ENCODE measurements at places on chromosomes 13 and 19.

- DNase-seq: peak; percentile 56
Observed at GRCh38 chr19:7916103-7916954, 1.7 kb downstream of the TGFBR3L start.

- DNase-seq: no peak
Observed at GRCh38 chr19:10195199-10195519, 406 bp upstream of the DNMT1 start.

DNA sequence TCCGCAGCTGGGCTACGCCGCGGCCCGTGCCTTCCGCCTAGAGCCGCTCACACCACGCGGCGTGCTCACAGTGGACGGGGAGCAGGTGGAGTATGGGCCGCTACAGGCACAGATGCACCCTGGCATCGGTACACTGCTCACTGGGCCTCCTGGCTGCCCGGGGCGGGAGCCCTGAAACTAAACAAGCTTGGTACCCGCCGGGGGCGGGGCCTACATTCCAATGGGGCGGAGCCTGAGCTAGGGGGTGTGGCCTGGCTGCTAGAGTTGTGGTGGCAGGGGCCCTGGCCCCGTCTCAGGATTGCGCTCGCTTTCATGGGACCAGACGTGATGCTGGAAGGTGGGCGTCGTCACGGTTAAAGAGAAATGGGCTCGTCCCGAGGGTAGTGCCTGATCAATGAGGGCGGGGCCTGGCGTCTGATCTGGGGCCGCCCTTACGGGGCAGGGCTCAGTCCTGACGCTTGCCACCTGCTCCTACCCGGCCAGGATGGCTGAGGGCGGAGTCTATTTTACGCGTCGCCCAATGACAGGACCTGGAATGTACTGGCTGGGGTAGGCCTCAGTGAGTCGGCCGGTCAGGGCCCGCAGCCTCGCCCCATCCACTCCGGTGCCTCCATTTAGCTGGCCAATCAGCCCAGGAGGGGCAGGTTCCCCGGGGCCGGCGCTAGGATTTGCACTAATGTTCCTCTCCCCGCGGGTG is 7.4 kb downstream of the DBP start:
- DNase-seq: no peak

DNA sequence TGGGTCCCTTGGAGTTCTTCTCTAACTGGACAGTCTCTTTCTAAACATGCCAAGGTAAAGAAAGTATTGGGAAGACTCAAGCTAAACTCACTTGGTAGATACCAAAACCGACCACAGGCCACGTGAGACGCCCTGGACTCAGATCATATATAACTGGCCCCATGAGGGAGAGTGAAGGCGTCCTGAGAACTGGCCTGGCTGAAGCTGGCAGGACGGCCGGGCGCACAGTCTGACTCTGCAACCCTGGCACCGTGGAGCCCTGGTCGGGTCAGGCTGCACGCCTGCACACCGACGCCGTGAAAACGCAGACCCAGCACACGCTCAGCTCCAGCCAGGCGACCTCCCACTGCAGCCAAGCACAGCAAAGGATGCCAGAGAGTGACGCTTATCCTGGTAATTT is 122.5 kb upstream of the SPACA7 start:
- no peak for DNase-seq

GRCh38 chr19:54694648-54695047 is 29.6 kb upstream of the KIR3DL3 start:
- DNase-seq: no peak

GRCh38 chr19:31257426-31258130 is 91.7 kb downstream of the TSHZ3 start:
- DNase-seq: no peak

- DNase-seq: no peak
Observed at GRCh38 chr19:49515767-49516166, 3.3 kb downstream of the FCGRT start.

- peak; percentile 64 for DNase-seq
Observed at GRCh38 chr19:48970923-48971395, 5.8 kb downstream of the FTL start.

DNA sequence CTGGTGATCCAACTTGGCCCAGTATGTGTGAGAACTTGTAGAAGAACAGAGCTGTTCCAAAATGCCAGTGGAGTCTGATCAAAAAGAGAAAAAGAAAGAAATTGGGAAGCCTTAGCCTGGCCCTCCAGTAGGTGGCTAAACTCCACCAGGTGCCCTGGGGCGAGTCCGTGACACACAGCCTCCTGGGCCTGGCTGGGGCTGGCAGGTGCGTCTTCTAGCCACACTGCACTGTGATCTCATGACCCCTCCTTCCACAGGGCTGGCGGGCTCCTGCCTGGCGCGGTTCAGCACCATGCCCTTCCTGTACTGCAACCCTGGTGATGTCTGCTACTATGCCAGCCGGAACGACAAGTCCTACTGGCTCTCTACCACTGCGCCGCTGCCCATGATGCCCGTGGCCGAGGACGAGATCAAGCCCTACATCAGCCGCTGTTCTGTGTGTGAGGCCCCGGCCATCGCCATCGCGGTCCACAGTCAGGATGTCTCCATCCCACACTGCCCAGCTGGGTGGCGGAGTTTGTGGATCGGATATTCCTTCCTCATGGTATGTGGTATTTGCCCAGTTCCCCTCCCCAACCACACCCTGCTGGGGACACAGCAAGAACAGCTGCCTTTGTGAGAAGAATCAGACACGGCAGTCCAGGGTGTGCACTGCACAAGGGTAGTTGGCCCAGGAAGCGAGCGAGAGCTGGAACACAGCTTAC is 53.7 kb downstream of the RAB20 start:
- no peak for DNase-seq

- DNase-seq: no peak
Observed at GRCh38 chr19:49679771-49680413, 2.8 kb downstream of the PRMT1 start.

- DNase-seq: no peak
Observed at GRCh38 chr19:46296722-46297461, at the start of gene HIF3A. Gene HIF3A, plus strand, starts transcription at chr19:46297042. Its CDS starts 35 bp downstream, at chr19:46297077.

DNA sequence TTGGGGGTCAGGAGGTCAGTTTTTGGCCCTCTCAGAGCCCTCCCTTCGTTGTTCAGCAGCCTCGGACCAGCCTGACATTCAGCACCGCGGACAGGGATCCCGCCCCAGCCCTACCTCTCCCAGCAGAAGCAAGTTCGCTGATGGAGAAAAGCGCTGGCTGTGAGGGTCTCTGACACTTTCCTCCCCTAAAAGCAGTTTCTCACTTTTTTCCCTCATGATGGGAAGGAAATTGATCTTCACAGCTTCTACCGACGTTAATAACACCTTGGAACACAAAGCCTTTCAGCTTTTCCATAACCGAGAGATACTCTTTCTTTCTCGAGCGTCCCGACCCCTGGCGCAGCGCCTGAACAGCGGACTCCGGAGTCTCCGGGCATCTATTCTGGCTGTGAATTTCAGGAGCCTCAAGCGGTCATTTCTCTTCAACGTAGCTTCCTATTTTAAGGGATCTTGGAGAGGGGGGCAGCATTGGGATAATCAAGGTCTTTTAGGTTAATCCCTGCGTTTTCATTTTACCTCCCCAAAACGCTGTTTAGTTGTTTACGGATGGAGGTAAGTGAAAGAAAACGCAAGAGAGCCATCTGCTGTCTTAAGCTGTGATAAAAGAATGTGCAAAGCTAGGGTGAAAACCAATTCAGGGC is 467.2 kb downstream of the ITGBL1 start:
- no peak for DNase-seq

DNA sequence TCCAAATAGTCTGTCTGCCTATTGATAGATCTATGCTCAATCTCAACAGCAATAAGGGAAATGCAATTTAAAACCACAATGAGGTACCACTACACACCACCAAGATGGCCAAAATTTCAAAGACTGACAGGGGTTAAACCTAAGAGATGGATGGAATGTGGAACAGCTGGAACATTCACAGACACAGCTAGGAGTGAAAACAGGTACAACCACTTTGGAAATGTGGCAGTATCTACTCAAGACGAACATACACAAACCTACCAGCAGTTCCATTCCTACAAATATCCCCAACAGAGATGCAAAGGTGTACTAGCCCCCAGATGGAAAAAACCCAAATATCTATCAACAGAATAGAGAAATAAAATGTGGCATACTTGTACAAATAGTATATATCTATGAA is 86.4 kb downstream of the TSC22D1 start:
- DNase-seq: no peak

- DNase-seq: no peak
Observed at GRCh38 chr19:14168259-14168972, 32.0 kb upstream of the ASF1B start.

DNA sequence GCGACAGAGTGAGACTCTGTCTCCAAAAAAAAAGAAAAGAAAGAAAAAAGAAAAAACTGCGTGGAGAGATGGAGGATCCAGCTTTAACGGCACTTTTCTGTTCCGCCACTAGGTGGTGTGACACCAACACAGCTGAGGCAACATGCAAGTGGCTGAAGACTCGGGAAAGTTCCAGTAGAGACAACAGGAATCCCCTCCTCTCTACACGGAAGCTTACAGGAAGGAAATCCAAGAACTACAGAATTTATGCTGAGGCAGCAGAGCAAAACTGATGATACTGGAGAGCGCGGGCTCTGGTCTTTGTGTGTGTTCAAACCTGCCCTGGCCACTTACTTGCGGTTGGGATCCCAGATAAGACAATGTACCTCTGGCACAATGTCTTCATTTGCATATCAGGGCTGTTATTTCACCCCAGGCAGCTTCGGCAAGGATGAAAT is 9.9 kb downstream of the RANBP3 start:
- peak; percentile 33 for DNase-seq

DNA sequence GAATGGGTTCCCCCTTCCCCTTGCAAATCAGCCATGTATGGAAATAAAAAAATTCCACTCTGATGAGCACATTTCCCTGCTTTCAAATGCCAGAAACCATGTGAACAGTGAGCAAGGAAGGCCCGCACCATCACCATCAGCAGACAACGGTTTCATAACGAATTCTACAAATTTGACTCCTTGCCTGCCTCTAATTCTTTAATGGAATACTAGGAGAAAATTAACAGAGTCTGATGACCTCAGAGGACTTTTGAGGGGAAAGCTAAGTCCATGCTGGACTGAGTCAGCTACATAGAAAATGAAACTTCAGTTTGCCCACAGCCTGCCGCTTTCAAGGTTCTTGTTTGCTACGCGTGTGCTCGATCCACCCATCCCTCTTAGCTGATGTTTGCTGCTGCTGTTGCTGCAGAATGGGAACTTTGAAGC is 46.7 kb upstream of the KL start:
- DNase-seq: no peak

- no peak for DNase-seq
Observed at GRCh38 chr13:45456196-45456972, 8.4 kb upstream of the COG3 start.

GRCh38 chr13:51668580-51669195 is 84.4 kb downstream of the WDFY2 start:
- DNase-seq: no peak

DNA sequence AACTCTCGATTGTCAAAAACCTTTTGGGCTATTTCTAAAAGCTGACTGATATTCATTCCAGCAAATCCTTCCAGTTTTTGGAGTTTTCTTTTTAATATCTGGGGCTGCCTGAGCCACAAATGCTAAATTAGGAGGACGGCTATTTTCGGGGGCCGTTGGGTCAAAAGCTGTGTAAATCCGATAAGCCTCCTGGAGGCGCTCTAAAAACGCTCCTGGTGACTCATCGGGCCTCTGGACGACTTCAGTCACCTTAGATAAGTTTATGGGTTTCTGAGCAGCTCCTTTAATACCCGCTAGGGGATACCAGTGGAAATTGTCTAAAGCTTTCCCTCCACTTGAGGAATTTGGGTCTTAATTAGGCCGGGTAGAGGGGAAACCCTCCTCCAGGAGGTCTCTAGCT is 66.4 kb downstream of the ZNF730 start:
- no peak for DNase-seq

- peak; percentile 57 for DNase-seq
Observed at GRCh38 chr13:77026255-77026860, 601 bp downstream of the FBXL3 start.

DNA sequence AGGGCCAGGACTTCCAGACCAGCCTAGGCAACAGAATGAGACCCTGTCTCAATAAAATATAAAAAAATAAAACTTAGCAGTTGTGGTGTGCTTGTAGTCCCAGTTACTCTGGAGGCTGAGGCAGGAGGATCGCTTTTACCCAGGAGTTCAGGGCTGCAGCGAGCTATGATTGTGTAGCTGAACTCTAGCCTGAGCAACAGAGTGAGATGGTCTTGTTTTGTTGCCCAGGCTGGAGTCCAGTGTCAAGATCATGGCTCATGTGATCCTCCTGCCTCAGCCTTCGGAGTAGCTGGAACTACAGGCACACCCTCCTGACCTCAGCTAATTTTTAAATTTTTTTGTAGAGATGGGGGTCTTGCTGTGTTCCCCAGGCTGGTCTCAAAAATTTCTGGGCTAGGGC is 4.3 kb upstream of the JUNB start:
- no peak for DNase-seq

DNA sequence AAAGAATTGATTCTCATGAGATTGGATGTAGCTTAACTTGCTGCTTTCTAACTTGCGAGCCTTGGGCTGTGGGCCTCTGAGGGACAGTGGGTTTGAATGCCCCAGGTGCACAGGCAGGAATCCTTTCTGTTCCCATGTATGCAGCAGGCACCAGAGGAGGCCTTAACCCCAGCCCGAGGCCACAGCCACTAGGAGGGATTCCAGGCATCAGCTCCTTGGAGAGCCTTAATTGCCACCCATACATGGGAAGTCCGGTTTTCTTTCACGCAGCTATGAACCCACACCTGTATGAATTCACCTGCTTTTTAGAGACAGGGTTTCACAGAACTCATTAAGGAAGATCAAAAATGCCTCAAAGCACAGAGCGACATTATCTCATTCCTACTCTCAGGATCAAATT is 117.9 kb downstream of the CRYL1 start:
- no peak for DNase-seq

DNA sequence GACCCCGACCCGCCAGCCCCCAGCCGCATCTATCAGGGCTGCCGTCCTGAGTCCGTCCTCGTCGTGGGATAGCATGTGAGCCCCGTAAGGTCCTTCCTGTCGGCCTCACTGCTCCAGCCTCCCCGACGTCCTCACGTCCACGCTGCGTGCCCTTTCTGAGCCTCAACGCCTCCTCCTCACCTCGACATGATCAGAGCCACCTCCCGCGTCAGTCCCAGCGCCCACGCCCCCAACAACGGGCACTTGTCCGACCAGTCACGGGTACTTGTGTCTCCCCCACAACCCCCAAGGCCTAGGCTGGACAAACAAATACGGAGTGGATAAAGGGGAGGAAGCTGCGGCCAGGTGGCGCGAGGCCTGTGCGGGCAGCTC is 665 bp downstream of the ZNF497 start:
- no peak for DNase-seq

DNA sequence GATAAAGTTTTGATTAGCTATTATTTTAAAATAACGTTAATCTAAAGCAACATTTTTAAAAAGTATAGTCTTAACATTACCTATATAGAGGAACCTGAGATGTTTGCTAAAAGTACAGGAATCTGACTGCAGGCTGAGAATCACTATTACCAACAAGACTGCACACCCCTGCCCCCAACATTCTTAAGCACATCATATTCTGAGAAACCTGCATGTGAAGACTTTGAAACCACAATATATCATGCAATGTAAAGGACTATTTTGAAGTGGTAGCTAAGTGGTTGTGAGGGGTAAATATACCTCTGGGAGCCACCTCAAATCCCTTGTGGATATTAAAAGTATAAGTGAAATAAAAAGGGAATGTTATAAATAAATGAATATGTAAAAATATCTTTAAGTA is 119.0 kb upstream of the KLF12 start:
- DNase-seq: no peak

- DNase-seq: no peak
Observed at GRCh38 chr19:35388277-35389054, 17.6 kb downstream of the GPR42 start.
